D721Med (cell line): ENCODE measurements at places on chromosomes 6 and 20.
A peak's percentile ranks its signal among the peaks of the same experiment; 100 is the strongest.

DNA sequence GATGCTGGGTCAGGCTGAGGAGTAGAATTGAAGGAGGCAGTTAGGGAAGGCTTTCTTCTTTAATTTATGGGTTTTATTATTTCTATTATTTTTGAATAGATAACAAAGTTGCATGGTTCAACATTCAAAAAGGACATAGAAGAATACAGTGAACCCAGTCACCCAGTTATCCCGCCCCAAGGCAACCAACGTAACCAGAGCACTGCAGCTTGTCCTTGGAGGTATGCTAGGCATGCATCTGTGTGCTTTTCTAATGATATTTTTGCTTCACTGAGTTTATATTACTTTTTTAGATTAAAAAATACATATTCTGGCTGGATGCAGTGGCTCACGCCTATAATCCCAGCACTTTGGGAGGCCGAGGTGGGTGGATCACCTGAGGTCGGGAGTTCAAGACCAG is 47.4 kb upstream of the DSN1 start:
- DNase-seq, result no peak

GRCh38 chr6:108222504-108222903 is 38.3 kb downstream of the SNX3 start:
- DNase-seq, result no peak

- DNase-seq, result no peak
Measured at GRCh38 chr6:168641446-168641845, 200.5 kb downstream of the SMOC2 start.

DNA sequence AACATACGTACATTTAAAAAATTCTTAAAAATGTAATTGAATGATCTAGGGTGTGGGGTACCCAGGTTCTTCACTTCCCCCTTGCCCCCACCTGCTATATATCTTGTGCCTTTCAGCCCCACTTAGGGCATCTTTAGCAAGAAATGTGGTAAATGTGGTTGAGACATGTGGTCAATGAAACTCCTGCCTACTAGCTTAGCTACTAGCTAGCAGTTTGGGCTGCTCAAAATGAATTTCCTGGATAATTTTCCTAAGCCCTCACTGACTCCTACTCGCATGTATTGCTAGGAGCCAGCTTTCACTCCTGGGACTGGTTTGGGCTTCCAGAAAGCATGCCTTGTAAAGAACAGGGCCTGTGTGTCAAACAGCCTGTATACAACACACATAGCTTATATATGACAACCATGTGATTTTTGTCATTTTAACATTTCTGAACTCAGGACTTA is 257.3 kb downstream of the ATXN1 start:
- DNase-seq, result no peak

- no peak for DNase-seq
Measured at GRCh38 chr6:45727819-45728449, 287.7 kb downstream of the CLIC5 start.

DNA sequence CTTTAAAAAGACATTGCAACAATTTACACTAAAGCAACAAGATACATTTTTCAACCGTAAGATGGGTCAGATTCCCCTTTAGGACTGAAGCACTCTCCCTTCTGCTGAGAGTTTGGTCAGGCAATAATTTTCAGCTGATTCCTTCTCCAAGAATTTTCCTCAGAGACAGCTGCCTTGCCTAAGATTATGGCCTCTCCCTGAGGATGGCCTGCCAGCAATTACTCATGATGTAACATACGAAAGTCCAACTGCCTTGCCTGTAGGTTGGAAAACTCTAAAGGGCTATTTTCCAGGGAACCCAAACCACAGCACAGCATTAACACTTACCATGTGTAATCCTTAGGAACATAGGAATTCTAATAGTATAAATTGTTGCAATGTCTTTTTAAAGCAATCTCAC is 229.1 kb upstream of the FLRT3 start:
- DNase-seq, result no peak

DNA sequence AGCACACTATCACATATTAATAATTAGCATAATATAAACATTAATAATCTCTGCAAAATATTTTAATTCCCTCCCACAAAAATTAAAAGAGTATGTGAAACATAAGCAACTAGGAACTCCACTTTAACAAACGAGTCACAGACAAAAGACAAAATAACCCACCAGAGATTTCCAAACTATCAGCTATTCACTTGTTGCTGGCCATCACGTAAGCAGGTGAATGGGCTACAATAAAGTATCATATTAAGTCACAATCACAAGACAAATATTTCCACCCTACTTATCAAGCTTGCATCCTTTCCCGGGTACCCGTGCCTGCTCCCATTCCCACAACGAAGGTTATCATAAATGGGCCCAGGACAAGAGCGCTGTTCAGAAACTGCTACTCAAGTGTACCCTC is 2.5 kb downstream of the HDAC2 start:
- no peak for DNase-seq

- DNase-seq, result no peak
Measured at GRCh38 chr6:16049168-16049567, 79.7 kb upstream of the MYLIP start.

DNA sequence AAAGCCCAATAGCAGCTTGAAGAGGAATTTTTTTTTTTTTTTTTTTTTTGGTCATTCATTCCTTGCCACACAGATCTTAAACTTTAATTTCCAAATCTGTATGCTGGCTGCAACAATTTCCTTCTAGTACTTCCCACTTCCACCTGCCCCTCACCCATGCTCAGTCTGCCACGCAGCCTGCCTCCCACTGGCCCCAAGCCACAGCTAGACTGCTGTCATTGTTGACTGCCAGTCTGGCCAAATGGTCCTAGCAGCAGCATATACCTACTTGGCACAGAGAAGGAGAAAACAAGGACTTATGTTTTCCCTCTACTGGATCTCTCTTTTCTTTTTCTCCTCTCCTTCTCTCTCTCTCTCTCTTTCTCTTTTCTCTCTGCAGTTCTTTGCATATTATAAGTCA is 118.3 kb upstream of the HEY2 start:
- DNase-seq, result no peak

- no peak for DNase-seq
Measured at GRCh38 chr20:36274181-36274841, 31.8 kb upstream of the DLGAP4 start.

GRCh38 chr6:10610289-10610688 is 84.1 kb downstream of the C6orf52 start:
- no peak for DNase-seq

GRCh38 chr6:93859971-93860370 is 440.6 kb upstream of the EPHA7 start:
- DNase-seq, result no peak

DNA sequence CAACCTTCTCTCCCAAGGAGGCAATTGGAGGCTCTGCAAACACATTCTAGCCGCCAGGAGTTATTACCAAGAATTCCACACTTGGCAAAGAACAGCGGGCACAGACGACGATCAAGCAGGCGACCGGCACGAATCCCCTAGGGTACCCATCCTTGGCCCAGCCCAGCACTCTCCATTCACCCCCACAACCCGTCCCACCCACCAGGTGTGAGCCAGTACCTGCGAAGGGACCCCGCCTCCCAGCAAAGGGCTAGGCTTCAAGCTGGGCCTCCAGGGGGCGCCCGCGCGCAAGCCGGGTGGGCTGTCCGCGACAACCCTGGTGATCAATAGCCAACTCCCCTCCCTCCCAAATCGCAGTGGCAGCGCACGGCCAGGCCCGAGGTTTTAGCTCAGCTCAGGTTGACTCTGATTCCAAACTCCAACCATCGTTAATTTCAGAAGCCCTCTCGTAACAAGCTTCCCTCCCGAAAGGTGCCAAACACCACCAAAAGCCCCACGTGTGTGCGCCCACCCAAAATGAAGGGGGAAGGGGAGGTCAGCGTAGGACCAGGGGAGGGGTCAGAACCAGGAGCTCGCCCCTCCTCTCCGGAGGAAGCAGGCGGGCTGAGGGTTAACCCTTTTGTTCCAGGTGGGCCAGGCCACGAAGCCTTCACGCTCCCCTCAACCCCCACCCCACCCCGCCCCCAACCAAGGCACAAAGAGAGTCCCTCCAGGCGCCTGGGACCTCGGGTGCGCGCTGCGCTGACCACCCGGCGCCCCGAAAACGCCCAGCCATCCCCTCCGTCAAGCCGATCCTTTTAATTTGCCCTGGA is 2.1 kb downstream of the SALL4 start:
- peak; percentile 85 for DNase-seq

DNA sequence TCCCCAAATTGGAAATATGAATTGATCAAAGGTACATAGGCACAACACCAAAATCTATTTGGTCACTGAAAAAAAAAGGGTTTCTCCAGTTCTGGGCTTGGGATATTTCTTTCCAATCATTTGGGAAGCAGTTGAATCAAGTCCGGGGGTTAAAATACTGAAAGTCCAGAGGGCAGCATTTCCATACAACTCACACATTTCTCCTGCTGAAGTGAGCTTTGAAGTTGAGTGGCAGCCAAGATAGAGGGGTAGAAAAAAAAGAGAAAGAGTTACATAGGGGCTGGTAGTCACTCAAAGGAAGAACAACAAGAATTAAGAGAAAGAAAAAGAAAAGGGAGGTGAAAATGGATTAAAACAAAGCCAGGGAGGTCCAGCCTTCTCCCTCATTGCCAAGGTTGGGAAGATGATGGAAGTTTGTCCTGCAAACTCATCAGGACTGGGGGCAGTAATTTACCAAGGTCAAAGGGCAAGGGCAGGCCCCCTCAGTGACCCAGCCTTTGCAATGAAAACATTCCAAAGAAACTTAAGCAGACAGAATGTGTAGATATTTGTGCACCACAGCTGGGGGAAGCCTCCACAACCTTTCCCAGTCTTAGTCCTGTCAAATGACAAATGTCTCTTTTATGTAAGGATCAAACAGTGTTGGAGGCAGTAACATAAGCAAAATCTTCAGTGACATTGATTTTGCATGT is 525.3 kb upstream of the JARID2 start:
- DNase-seq, result no peak

DNA sequence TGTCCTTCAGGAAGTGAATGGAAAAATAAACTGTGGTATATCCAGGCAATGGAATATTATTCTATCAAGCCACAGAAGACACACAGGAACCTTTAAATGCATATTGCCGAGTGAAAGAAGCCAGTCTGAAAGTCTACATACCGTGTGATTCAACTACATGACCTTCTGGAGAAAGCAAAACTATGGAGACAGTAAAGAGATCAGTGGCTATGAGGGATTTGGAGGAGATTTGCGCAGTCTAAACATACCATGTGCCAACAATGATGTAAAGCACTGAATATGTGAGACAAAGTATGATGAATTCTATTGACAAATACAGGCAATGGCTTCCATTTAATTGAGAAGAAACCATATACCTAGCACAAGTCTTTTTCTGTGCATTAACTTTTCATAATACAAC is 518.3 kb upstream of the ZNF337 start:
- DNase-seq, result no peak

- no peak for DNase-seq
Measured at GRCh38 chr6:21033575-21034026, 499.3 kb downstream of the CDKAL1 start.

DNA sequence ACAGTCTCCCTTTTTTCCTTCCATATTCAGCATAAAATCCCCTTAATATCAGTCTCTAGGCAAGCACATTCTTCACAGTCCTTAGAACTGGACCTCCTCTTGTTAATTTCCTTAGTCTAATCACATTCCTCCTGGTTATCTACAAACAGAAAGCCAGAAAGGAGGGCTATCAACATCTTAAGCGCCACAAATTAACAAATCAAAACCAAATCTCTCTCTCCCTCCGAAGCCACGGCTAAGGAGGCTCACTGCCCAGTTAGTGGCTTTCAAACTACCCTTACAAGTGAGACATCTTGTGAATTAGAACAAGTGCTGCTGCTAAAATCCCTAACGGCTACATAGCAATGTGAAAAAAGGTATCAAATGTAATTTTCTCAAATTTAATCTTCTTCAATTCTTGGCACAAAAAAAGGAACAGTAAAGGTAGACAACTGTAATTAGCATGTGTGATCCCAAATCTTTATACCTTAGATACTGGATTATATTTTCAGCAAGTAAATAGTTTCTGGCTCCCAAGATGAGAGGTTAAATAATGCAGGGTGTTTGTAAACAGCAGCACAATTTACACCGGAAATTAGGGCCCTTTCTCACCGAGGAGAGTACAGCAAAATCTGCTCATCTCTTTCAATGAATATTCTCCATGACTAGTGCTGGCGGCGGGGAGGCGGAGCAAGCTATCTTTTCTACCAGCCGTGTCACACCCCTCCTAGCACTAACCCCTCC is 1.4 kb upstream of the TRIM39 start:
- DNase-seq, result no peak

- no peak for DNase-seq
Measured at GRCh38 chr20:34928411-34928810, 27.2 kb downstream of the GSS start.

GRCh38 chr6:111536910-111537527 is 54.0 kb upstream of the REV3L start:
- no peak for DNase-seq

GRCh38 chr20:45316150-45317080 is 8.3 kb upstream of the MATN4 start:
- DNase-seq, result no peak

- DNase-seq, result no peak
Measured at GRCh38 chr20:5000263-5001173, 792 bp downstream of the SLC23A2 start.

- DNase-seq, result no peak
Measured at GRCh38 chr6:30787954-30788353, 43.6 kb upstream of the IER3 start.

DNA sequence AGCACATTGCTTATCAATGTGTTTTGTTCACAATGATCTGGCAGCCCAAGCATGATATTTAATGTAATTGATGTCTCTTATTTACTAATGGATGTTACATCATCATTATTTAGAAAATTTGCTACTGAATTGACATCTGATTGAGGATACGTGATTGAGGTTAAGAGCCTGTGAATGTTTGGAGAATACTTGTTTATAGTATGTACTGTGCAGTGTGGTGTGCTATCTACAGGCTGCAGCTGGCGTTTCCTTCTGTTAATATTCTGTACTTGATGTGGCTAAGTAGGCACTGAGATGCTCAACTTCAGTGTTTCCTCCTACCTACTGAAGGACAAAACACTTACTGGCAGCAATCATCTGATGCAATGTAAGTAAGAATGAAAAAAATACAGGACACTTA is 709.6 kb upstream of the FLRT3 start:
- no peak for DNase-seq

DNA sequence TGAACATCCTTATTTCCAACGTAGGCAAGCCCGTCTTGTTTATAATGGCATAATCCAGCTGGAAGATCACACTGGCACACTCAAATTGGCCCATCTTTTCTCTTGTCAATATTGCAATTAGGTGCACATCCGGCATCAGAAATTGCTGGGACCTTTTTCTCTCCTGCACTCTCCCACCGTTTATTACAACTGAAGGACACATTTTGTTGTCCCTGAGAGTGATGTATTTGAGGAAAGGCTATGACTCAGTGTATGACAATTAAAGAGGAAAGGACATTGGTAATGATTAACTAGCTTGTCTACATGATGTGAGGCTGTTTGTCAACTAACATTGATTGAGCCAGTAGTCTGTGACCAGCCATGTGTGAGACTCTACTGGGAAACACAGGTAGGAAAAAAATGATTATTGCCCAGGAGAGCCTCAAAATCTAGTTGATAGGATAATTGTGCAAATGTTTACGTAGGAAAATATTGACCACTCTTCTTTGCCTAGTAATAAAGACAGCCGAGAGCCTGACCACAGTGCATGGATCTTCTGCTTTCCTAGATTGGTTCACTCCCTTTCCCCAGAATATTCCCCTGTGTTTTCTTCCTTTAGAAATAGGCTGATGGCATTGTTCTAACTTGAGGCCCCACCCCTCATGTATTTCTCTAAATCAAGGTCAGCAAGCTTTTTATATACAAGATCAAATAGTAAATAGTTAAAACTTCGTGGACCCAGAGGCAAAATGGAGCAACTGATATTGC is 230.0 kb upstream of the BTBD3 start:
- DNase-seq, result no peak

GRCh38 chr6:28657769-28658465 is 132.2 kb downstream of the GPX5 start:
- DNase-seq, result no peak

GRCh38 chr6:3808759-3809514 is 40.2 kb upstream of the FAM50B start:
- no peak for DNase-seq
